ENCODE measurements at places on chromosomes 4 and X.

DNA sequence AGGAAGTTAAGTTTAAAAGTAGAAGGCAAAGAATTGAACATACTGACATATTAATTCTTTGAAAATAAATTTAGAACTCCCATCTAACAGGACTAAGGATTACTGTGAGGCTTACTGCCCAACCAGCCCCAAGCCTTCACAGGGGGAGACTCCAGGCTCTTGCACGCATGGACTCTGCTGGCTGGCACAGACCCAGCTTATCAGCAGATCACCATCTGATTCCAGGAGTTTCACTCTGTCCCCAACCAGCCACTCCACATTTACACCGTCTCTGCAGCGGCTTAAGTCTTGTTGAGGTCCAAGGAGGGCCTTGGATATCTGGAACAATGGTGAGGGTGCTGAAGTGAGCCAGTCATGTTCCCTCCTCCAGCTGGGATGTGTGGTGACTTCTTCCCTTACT, 16.4 kb upstream of the OTUD4 start:
- no peak for DNase-seq

DNA sequence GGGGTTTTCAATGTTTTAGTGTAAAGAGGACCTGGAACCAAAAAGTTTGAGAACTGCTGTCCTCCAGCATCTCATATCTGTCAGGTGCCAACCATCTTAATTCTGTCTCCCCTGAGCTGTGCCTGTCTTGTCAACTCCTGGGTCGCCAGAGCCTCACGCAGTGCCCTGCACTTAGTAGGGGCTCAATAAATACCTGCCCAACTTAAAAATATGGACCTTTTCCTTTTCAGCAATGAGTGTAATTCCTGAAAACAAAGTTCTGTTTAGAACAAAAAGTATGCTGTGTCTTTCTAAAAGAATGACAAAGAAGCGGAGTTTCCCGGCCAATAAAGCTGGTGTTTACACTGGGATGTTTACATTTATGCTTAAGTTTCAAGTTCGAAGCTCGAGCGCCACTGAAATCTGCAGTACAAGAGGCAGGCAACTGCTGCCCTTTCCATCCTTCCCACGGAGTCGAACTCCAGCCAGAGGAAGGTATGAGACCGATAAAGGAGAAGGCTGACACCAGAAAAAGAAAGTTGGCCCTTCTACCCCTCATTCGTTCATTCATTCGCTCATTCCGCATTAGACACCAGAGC, 1.1 kb upstream of the HTATSF1 start:
- DNase-seq, result no peak

DNA sequence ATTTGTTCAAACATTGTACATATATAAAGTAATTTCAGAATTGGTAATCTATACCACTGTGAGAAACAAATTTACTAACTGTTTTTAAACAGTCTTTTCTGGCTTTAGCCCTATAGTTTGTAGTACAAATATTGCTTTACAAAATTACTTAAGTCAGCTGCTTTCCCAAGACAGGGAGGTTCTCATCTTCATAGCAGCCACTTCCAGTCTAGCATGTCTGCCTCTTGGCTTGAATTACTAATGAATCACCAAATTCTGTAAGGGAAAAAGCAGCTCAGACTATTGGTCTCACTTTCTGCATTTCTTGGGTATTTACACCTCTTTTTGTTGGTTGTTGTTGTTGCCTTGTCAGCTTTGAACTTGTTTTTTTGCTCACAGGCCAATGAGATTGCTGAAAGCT, 187.2 kb downstream of the NPFFR2 start:
- DNase-seq, result no peak

GRCh38 chr4:52015366-52015765, 4.8 kb downstream of the LRRC66 start:
- DNase-seq, result no peak

GRCh38 chrX:39905946-39906345, 191.8 kb downstream of the BCOR start:
- DNase-seq, result no peak

GRCh38 chr4:144480068-144480467, 165.9 kb upstream of the HHIP start:
- DNase-seq, result no peak

GRCh38 chr4:10121568-10122208, 5.1 kb upstream of the WDR1 start:
- no peak for DNase-seq

DNA sequence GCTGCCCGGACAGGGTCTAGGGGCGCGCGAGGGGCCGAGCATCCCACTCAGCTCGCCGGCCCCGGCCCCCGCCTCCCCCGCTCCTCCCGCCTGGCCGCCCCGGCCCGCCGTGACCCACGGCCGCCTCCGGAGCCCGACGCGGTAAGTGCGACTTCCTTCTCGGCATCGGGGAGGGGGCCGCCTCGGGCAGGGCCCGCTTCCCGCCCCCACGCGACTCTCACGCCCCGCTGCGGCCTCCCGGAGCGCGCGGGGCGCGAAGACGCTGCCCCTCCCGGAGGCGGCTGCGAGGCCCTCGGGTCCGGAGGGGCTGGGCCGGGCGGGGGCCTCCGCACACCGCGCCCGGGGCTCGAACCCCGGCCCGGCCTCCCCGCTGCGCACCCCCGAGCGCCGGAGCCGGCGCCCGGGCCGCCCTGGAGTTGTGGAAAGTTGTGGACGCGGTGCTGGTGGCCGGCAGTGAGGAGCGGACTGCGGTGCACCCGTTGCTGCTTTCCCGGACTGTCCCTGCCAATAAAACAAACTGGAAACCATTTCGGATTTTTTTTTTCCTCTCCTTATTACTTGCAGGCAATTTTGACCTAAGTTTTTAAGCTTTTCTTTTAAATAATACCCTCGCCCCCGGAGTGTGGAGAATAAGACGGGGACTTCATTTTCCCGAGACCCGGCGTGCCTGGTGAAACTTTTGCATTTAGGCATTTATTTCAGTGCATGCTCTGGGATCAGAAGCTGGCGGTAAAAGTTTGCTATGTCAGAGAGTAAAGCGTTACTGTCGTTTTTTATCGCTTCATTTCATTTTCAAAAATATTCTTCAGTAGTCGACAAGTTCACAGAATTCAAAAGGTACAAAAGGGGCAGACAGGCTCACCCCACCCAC, 13.0 kb upstream of the TMEM156 start:
- DNase-seq, result peak; percentile 44

DNA sequence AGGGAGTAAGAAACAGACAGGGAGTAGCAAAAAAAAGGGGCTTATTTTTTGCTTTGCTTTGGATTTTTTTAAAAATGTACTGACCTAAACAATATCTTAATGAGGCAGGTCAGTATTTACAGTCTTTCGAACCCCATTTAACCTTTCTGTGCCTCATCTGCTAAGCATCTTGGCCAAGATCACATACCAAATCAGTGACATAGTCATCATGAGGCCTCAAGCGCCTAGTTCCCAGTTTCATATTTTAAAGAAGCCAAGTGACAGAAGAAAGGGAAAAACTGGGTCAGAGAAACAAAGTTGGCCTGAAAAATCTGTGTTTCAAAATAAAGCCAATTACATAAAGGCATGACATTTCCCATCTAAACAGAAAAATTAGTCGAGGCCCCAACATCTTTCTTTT, 94.6 kb upstream of the WDR44 start:
- no peak for DNase-seq

GRCh38 chr4:120847019-120847582, 75.4 kb downstream of the PRDM5 start:
- DNase-seq, result no peak

DNA sequence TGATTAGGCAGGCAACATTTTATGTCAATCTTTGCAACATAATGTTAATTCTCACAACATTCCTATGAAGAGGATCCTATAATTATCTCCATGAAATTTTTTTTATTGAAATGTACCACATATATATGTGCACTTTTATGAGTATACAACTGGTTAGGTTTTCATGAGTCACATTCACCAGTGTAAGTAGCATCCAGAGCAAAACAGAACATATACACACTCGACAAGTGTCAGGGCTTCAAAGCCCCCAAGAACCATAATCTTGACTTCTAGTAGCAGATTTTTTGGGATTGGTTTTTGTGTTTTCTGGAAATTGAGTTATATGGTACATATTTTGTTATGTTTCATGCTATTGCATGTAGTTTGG, 62.4 kb downstream of the ARHGAP10 start:
- DNase-seq, result no peak

- DNase-seq, result no peak
These were observed 114.6 kb downstream of the ARHGAP10 start for GRCh38 chr4:147846318-147847155.

GRCh38 chr4:3233391-3234071, 15.4 kb upstream of the MSANTD1 start:
- DNase-seq, result no peak

- peak; percentile 47 for DNase-seq
These were observed 333 bp downstream of the BOD1L1 start for GRCh38 chr4:13627178-13627605.

DNA sequence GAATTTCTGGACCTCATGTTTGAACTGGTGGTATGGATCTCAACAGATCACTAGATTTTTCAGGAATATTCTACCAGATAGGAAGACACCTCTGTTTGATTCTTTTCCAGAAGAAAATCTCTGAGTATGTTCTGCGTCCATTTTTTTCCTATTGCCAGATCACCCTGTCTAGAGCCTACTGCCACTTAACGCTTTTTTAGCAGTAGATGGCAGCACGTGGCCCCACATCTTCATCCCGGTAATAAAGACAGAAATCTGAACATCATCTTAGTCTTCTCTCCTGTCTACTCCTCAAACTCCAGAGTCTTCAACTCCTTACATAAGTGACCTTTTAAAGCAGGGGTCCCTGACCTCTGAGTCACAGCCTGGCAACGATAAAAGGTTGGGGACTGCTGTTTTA, 184.7 kb downstream of the TMA16 start:
- no peak for DNase-seq

DNA sequence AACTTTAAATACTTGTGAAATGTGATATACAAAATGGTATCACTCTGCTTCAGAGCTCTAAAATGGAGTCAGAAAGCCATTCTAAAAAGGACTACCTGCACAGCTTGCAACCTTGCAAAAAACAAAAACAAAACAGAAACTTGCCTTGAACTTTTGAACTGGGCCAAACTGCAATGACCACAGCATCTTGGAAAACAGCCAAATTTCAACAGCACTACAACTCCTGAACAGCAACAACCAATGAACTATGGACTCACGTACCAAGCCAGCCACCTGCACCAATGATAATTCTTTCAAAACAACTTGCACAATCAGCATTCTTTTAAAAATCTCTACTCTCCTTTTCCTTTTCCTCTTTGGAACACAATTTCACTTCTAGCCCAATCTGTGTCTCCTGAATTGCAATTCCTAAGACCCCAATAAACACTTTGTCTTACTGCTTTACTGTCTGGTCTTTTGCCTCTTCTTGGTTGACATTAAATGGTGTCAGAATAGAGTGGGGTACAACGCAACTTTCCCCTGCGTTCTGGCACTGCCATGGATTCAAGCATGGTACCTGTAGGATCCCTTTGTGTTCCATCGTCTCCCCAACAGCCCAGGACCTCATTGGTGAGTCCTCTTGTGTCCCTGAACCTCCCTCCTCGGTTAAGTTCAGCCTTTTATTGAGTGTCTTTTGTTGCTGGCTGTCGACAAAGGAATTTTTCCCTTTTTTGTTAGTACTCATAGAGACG, 35.7 kb upstream of the FMR1 start:
- DNase-seq, result no peak

DNA sequence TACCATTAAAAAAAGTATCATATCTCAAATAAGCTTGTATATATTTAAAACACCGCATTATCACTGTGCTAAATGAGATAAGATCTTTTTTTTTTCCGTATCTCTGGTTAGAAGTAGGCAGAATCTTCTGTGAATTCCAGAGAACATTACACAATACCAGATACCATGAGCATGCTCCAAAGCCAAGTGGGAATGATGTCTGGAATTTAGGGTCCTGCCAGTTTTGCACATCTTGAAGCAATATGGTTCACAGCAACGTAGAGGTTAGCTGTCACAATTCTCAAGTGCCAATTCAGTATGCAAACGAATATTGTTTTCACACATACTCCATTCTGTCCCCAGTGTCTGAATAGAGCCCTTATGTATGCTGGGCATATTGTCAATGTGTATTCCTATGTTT, 127.5 kb upstream of the NEIL3 start:
- DNase-seq, result no peak

All from liver (tissue), 10 donors.